ENCODE measurements at places on chromosomes 7 and 10.

DNA sequence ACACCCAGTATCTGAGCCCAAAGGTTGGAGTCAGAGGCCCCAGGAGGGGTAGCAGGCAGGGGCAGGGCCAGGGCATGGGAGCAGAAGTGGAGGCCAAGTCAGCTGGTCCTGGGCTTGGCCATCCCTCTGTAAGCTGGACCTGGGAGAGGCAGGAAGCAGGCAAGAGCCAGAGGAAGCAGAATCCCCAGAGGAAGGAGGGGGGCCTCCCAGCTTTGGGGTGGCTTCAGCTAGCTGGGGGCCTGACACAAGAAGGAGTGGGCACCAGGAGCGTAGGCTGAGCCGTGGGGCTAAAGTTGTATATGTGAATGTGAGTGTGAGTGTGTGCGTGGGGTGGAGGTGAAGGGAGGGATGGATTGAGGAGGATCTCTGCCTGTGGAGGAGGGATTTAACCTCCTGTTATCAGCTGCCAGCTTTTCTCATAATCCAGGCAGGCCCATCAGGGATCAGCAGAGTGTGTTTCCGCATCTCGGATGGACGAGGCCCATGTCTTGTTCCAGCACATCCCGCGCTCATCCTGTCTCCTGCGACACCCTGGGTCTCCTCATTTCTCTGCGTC lies 54.0 kb downstream of the NEURL1 start:
- no peak for DNase-seq

- DNase-seq: no peak
Observed at GRCh38 chr7:46071601-46072000, 150.5 kb upstream of the IGFBP3 start.

- DNase-seq: no peak
Observed at GRCh38 chr10:97059872-97060205, 125.9 kb downstream of the SLIT1 start.

DNA sequence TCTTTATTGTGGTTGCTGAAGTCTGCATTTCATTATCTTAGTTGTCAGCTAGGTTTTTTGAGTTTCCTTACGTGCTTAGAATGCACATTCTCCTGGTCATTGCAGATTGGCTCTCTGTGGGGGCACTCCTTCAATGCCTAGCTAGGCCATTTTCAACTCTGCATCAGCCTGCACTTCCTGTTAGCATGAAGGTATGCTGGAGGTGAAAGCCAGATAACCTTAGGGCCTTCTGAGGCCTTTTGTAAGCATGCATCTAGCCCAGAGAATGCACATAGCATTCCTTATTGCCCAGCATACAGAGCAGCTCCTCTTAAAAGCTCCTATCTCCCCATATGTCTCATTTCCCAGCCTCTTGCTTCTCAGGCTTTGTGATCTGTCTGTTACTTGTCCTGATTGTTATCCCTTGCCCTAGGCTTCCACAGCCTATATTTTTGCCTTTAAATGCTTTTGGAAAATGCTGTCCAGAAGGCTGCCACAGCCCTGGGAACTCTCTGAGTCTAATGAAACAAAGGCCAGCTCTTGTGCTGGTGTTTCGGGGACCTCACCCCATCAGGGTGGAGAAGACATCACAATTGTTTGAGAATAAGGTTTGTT lies 108.1 kb upstream of the IGFBP3 start:
- no peak for DNase-seq

DNA sequence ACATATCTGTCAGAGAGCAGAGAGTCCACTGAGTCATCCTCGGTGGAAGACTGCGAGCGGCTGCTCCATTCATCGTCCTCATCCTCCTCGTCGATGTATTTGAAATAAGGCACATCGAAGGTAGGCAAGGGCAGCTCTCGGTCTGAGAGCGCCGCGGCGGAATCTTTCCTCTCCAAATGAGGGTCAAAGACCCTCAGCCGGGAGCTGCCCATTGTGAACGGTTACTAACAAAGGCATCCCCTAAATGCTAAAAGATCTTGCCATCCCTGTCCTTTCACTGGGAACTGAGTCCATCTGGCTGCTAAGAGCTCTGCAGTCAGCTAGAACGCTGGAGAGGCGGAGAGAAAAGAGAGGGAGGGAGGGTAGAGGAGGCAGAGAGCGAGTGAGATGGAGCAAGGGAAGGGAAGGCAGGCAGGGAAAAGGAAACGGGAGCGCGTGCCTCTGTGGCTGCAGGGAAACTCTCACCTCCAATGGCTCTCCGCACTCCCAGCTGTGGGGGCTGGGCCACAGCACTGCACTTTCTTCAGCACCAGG lies 163.4 kb downstream of the RAPGEF5 start:
- DNase-seq: no peak

DNA sequence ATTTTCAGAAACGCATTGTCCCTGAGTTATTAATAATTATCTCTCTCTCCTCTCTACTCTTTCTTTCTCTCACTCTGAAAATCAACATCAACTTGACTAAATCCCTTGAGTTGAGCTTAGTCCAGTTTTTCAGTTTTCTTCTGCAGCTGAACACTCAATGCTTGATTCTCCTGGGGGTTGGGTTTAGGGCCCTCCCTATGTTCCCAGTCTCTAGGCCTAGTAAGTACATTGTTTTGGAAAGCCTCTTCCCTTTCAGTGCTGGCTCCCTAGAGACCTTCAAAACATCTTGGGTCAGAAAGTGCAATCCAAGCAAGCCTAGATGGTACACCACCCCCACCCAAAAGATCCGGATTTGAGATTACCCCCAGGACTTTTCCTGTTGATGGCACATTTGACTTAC lies 488.5 kb downstream of the LRMDA start:
- no peak for DNase-seq

GRCh38 chr7:22435720-22436119 lies 64.3 kb downstream of the STEAP1B start:
- DNase-seq: no peak

- no peak for DNase-seq
Observed at GRCh38 chr7:142646386-142647140, 102.7 kb upstream of the PRSS1 start.

GRCh38 chr10:22433875-22434274 lies 88.6 kb downstream of the SPAG6 start:
- no peak for DNase-seq

DNA sequence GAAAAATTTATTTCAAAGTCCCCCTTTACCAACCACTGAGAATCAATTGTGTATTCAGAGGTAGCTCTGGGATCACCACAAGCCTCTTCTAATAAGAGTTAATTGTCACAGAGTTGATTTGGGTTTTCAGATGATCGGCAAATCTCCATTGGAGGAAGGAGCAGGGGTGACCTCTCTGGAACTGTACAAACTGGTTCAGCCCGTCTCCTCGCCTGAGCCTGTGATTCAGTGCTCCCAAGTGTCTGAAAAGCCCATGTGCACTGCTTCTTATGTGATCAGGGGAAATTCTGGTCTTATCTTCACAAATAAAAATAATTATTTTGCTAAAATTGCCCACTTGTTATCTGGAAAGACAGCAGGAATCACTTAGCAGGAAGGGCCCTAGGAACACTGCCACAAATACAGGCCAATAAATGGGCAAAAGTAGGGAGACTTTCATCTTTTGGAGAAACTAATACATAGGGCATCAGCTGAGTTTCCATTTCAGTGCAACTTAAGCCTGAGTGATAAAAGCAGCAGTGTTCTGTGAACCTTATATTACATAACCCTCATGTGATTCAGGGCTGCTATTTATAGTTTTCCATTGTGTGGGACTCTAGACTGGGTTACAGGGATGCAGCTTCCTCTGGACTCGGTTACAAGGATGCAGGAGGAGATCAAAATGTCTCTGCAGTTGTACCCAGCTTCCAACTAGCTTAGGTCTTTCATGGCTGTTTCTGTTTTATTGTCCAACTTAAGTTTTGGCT lies 32.3 kb downstream of the CDK1 start:
- no peak for DNase-seq

- no peak for DNase-seq
Observed at GRCh38 chr10:7457478-7458316, 46.9 kb upstream of the SFMBT2 start.

- no peak for DNase-seq
Observed at GRCh38 chr7:137020351-137020750, 151.9 kb downstream of the CHRM2 start.

GRCh38 chr10:107430446-107430845 lies 265.9 kb upstream of the SORCS1 start:
- DNase-seq: no peak

- peak; percentile 28 for DNase-seq
Observed at GRCh38 chr10:62614389-62615157, 189.9 kb upstream of the ADO start.

- no peak for DNase-seq
Observed at GRCh38 chr10:51876979-51877378, 177.6 kb upstream of the CSTF2T start.

- DNase-seq: no peak
Observed at GRCh38 chr10:60289800-60290199, 99.9 kb downstream of the ANK3 start.

GRCh38 chr7:140212100-140212881 lies 35.5 kb upstream of the KDM7A start:
- peak; percentile 33 for DNase-seq

DNA sequence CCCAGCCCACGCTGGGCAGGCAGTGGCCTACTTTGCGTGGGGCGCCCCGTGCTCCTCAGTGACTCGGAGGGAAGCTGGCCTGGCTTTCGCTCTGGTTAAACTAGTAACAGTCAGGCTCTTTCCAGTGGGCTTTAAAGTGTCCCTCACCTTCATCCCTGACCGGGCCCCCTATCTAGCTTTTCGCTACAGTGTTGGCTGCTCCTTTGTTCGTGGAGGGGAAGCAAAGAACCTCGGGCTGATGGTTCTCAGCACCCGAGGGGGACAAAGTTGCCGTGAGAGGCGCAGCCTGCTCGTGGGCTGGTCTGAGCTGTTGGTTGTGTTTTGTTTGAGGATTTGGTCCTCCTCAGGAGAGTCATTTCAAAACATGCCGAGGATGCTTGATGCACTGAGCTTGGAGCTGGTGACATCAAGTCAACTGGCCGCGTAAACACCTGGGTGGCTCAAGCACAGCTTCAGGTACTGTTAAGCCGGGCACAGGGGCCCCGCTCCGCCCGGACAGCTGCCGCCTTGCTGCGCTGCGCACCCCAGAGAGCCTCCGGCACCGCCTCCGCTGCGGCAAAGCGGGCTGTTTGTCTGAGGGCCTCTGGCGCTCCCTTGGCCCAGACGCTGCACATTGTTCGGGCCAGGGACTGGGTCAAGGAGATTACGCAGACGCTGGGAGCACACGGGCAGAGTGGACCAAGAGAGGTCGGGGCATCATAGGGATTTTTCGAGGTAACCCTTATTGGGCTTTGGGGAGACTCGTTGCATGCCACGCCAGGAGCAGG lies 1.6 kb downstream of the DLX6 start:
- DNase-seq: no peak

GRCh38 chr7:95318501-95319100 lies 5.7 kb downstream of the PON1 start:
- no peak for DNase-seq

GRCh38 chr7:20296444-20296843 lies 34.3 kb upstream of the ITGB8 start:
- no peak for DNase-seq

GRCh38 chr7:128197989-128198580 lies 43.0 kb upstream of the LEP start:
- DNase-seq: no peak

- no peak for DNase-seq
Observed at GRCh38 chr7:83996879-83997278, 197.7 kb downstream of the SEMA3A start.

DNA sequence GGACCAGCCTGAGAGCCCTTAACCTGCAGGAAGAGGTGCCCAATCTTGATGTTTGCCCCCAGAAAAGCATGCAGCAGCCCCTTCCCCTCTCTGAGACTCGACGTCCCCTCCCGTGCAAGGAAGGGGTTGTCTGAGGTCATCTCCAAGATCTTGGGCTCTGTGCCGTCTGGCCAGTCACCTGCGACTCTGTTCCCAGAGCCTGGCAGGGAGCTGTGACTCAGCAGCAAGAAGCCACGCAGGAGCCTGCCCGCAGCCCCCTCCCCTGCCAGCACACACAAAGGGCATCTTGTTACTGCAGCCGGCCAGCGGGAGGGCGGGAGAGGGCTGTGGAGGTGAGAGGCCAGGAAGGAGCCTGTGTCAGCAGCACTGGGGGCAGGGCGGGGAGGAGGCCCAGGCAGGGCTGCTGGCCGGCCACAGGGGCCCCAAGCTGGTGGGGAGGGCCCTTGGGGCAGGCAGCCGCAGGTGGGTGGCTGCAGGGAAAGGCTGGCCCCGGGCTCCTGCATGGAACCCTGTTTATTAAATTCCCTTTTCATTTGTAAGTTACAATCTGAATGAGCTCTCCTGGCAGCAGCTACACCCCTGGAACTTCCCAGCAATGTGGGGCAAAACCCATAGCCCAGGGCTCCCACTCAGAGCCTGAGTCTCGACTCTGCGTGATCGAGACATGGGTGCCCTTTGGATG lies 103.7 kb upstream of the ZMIZ1 start:
- DNase-seq: no peak

GRCh38 chr10:62224606-62225005 lies 44.0 kb downstream of the RTKN2 start:
- no peak for DNase-seq

- DNase-seq: no peak
Observed at GRCh38 chr10:95429639-95430038, 131.5 kb downstream of the SORBS1 start.

GRCh38 chr10:111298031-111298430 lies 221.2 kb downstream of the ADRA2A start:
- no peak for DNase-seq

DNA sequence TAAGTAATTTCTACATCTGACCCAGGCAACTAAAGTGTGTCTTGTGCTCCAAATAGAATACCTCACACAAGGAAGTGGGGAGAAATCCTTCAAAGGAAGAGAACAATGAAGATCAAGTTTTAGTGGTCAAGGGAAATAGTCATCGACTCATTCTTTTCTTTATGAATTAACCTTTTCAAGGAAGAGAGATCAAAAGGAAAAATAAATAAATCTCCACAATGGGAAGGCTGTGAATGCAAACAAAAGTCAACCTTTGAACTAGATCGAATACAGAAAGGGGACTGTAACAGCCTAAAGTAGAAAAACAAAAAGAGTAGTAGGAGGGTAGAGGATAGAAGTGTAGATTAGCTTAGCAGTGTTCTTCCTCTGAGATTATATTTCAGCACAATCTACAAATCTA lies 274.6 kb upstream of the COBL start:
- no peak for DNase-seq

GRCh38 chr10:132657748-132658147 lies 120.2 kb downstream of the INPP5A start:
- no peak for DNase-seq

DNA sequence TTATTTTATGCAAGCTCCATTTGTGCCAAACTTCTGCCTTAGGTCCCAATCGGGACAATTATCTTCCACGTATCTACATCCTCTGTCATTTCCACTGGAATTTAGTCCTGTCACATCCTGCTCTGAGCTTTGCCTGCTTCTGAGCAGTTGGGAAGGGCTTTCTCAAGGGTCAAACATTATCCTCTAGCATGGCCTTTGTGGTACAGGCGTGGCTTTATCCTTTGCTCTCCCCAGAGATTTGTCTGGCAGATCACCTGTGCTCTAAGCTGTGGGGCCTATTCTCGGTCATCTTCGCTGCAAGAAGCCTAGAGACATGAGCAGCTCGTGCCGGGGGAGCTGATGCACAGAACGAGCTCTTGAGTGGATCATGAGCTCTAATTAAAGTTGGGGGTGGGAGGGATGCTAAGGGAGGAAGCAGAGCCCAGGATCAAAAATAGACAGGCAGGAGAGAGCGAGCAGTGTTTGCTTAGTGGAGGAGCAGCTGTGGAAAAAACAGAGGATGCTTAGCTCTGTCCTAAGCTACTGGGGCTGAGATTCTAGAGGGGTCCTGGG lies 19.8 kb upstream of the TMEM273 start:
- DNase-seq: no peak

- DNase-seq: peak; percentile 53
Observed at GRCh38 chr10:110501142-110501937, 3.6 kb downstream of the DUSP5 start.

GRCh38 chr7:136964347-136964746 lies 95.9 kb downstream of the CHRM2 start:
- no peak for DNase-seq

Data from stimulated activated CD4-positive, alpha-beta T cell treated with anti-CD3 and anti-CD28 coated beads, Interleukin-2, amount 100 ng/mL, for 48 hours (primary cell).